T1000 (cell line): ENCODE measurements at places on chromosomes 6 and 20.

DNA sequence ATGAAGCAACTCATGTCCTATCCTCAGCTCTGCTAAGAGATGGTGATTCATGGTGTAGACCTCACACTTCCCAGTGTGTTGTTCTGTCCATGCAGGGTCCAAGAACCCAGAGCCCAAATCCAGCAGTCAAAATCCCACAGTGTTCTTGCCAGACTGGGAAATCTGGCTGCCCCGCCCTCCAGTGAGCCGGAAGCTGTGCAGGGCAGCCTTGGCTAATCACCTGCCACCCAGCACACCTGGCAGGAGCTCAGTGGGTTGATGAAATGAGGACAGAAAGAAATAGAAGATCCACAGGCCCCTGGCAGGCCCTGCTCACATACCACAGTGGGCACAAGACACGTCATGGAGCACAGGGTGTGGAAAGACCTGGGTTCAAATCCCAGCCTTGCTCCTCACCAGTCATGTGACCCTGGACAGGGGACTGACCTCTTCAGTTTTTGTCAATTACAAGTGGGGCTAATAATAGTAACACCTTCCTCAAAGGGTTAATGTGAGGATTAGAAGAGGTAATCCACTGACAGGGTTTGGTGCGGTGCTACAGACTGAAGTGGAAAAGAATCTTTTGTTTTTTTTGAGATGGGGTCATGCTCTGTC is 13.6 kb upstream of the GUCA1A start:
- no peak for DNase-seq

DNA sequence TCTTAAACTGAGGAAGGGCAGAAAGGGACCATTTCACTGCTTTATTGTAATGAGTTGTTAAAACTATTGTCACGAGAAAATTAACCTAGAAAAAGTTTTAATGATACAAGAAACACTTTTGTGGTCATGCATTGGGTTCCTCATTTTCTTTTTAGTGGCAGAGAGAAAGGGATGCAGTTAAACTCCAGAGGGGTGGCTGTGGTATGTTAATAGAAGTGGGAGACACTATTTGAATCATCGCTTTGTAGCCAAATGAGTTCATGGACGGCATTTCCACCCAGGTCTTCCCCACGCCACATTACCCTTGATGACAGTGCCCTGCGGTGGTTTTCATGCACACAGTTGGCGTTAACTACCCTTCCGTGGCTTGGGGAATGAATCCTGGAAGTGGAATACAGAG is 235.6 kb downstream of the PLCB1 start:
- no peak for DNase-seq

DNA sequence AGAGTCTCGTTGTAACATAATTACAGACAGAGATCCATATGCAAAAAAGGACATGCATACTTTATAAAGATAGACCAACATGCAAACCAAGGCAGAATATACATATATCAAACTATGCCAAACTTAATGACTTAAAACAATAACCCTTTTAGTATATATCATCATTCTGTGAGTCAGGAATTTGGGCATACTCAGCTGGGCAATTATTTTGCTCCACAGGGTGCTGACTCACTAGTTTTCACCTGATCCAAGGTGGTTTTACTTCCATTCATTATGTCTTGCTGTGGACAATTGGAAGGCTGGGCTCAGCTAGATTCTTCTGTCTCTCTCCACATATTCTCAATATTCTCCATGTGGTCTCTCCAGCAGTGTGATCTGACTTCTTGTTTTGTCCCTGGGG is 41.2 kb upstream of the RNF146 start:
- no peak for DNase-seq

DNA sequence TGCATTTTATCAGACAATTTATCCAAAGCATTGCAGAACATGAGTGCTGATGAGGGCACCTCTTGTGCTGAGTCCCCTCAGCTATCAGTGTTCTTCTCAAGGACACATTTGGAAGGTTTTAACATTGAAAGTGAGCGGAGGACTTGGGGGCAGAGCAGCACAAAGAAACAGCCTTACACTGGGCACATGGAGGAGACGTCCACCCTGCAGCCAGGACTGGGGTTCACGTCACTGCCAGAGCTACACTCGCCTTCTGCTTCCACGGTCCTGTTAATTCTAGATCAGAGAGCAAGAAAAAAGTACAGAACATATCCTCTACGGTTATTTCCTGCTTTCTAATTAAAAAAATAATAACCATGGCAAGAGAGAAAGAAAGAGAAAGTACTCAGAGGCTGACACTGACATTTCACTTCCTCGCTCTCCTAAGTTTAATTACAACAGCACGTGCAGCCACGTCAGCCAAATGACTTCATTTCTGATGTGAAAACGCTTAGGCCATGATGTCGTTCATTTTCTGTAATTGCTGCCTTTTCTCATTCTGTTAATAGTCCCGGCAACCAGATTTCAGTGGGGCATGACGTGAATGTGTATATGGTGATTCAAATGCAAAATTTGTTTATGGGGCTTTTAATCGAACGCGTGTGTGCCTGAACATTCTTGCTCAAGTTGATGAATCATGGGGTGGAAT is 5.1 kb downstream of the PRND start:
- peak; percentile 11 for DNase-seq

- no peak for DNase-seq
Observed at GRCh38 chr6:72798196-72798595, 176.3 kb downstream of the KCNQ5 start.

- no peak for DNase-seq
Observed at GRCh38 chr6:29981211-29981812, 39.0 kb downstream of the HLA-A start.

DNA sequence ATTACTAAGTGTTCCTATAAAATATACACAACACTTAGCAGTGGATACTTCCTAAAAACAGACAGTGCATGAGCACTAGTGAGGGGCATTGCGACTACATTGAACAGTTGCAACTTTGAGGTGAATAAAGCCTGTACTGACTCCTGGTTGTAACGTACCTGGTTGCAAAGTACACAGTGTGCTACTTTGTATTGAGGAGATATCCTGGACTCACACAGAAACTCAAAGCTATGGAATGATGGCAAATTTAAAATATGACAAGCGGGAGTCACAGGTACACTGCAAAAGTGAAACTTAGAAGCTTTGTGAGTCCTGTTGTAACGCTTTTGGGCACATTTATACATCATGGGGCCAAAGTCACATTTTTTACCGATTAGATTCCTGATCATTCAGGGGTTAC is 55.6 kb upstream of the HLA-A start:
- DNase-seq = no peak

- DNase-seq = no peak
Observed at GRCh38 chr6:3575701-3576100, 118.9 kb upstream of the SLC22A23 start.

GRCh38 chr6:24919056-24919892 is 16.5 kb downstream of the RIPOR2 start:
- DNase-seq = no peak

DNA sequence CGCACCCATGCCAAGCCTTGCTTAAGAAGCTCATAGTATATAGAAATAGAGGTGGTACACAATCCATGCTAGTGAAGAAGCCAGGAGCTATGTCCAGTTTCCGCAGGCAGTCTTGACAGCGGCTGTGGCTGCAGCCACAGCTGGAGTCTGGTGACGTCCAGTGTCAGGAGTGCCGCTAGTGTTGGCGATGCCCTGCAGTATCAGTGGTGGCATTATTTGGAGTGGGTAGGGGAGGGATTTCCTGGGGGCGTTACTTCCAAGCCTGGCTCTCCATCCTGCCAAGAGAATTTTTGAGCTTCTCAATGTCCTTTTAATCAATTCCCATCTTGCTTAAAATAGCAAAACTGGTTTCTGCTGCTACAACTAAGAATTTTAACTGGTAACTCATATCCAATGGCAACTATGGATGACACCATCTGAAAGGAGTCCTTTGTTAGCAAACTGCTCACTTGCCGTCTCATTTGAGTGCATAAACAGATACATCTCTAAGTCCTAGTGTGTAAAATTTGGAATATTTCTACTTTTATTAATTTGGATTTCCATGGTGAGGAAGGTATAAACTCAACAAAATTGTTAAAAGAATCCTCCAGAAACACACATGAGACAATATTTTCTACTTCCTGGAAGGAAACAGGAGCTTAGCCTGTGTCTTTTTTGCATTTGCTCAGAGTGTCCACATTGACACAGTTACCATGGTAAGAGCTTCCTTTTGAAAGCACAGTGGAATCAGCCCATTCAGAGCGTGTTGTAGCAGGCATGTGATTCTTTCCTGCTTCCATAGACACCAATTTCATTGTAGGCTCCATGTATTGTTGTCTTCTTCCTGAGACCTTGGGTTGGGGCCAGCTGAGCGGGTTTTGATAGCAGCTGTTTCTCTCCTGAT is 44.6 kb upstream of the PXDC1 start:
- DNase-seq = no peak

- no peak for DNase-seq
Observed at GRCh38 chr20:18728870-18729224, 84.7 kb upstream of the SCP2D1 start.

GRCh38 chr6:2168480-2168879 is 76.9 kb downstream of the GMDS start:
- no peak for DNase-seq

- no peak for DNase-seq
Observed at GRCh38 chr6:71287926-71288227, 734 bp upstream of the OGFRL1 start.

- no peak for DNase-seq
Observed at GRCh38 chr6:42790549-42791181, 8.8 kb downstream of the BICRAL start.

DNA sequence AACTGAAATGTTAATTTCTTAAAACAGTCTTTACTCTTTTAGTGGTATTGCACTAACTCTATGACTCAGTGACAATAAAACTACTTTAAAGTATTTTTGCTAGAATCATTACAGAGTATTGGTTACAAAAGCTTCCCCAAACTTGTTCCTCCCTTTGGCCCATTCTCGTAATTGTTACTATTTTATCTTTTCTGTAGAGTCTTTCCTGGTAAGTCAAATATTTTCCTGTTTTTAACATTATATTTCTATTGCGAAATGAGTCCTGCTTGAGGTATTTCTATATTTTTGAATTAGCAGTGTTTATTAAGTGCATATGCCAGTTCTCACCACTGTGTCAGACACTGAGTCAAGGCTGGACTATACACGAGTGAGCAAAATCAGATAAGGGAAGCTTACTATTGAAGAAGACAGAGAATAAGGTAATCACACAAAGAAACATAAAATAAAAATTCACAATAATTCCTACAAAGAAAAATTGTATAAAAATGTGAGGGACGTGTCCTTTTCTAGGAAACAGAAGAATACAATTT is 970.5 kb downstream of the EYS start:
- DNase-seq = no peak

DNA sequence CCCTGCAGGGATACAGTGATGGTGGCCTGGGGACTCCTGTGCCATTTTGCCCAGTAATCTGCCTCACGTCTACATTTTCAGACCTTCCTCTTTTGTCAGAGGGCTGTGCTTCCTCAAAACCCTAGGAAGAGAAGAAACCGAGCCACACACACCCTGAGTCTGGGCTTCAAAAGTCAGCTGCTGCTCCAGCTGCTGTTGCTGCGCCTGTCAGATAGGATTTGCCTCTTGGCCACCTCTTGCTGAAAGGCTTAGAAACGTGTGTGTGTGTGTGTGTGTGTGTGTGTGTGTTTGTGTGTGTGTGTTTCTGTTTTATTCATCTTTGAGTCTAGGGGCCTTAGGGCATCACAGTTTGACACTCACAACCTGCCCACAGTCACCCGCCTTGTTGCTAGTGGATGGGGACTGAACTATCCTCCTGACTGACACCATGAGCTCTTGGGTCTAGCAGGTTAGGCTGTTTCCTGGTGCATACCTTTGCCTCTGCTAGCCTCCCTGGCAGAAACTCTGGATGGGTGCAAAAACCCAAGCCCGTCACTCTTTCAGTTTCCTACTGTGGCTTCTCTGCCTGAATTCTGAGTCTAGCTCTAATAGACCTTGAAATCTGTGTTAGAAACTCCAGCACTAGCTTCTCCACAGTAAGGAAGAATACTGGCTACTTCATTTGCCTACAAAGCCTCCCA is 94.9 kb upstream of the CEP85L start:
- DNase-seq = no peak

DNA sequence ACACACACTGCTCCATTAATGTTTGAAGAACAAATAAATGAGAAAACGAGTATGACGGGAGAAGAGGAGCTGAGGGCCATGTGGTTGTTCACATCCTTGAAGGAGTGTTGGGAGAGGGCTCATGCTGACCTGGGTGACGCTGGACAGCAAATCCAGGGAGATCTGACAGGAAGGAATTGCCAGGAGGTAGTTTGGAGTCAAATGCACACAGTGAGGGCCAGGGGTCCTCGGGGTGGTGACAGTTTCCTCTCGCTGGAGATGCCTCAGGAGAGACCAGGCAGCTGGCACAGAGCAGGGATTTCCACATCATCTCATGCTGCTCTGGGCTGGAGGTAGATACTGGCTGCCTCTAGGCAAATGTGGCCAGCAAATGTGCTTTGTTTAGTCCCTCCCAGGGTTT is 2.0 kb upstream of the TMEM181 start:
- DNase-seq = no peak

DNA sequence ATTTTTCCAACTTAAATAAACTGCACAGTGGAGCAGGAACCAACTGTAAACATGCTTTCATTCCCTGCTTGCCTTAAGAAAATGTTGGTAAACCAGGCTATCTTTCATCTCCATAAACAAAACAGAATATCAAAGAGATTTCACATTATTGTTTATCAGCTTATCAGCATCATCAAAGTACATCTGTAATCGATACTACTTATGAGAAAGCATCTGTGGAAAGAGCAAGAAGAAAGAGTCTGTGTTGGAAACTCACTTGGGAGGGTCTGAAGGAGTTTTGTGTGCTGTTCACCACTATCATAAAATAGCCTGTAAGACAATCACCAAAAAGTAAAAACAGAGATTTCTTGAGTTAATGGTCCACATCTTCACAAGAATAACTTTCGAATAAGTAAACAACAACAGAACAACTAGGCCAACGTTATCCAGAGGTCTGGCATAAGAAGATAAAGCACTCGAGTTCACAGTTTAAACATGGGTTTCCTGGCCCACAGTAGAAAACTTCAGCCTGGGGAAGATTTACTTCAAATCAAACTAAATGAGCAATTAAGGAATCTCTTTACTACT is 47.9 kb downstream of the EPB41L2 start:
- DNase-seq = no peak

GRCh38 chr20:52003415-52003814 is 188.2 kb downstream of the ZFP64 start:
- no peak for DNase-seq

DNA sequence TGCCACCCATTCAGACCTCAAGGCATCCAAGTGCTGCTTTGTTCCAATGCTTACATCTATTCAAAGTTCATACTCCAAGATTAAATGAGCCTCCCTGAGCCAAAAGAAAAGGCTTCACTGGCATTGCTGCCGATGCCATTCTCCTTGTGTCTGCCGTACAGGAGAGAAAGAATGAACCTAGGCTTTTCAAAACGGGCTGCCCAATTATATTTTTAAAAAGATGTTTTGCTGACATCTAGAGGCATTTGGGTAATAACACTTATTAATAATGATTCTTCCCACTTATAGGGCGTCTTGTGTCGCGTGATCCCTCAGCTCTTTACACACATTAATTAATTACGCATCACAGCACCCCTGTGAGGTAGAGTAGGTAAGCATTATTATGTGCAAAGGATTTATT is 545.6 kb downstream of the PKHD1 start:
- no peak for DNase-seq

GRCh38 chr20:36253036-36253435 is 16.8 kb downstream of the AAR2 start:
- DNase-seq = no peak
